CD14-positive monocyte (primary cell): ENCODE measurements at places on chromosomes 3 and 15.

- no peak for DNase-seq
These were observed 1.4 kb downstream of the POLG start for GRCh38 chr15:89333011-89333860.

DNA sequence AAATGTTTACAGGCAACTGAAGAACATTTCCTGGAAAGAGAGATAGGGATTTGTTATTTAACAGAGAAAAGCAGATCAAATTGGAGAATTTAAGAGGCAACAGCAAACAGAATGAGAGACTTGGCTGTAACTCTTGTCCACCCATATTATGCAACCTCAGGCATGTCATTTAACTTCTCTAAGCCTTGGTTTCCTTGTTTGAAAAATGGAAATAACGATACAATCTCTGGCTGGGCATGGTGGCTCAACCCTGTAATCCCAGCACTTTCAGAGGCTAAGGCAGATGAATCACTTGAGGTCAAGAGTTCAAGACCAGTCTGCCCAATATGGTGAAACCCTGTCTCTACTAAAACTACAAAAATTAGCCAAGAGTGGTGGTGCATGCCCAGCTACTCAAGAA lies 23.7 kb downstream of the ARRDC4 start:
- DNase-seq: peak; percentile 43

GRCh38 chr15:63157891-63158431 lies 684 bp upstream of the RPS27L start:
- DNase-seq: peak; percentile 57

DNA sequence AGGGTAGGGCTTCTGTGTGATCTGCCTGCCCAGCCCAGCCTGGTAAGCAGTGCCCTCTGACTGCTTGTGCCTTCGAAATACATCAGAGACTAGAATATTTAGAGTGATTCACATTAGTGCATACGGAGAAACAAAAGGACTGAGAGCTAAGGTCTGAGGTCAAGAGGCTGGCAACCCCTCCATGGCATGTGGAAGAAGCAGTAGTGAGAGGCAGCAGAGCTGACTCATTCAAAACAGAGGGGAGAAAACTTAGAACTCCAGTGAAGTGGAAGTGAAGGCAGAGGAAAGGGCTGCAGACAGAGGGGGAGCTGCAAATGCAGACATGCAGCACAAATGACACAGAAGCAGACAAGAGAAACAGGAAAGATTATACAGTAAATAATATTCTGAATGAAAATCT lies 61.6 kb downstream of the ULK4 start:
- no peak for DNase-seq

GRCh38 chr3:55519019-55519418 lies 31.9 kb upstream of the WNT5A start:
- no peak for DNase-seq
